ENCODE measurements at places on chromosomes 6 and 20.

GRCh38 chr20:17059465-17059864 lies 167.4 kb upstream of the PCSK2 start:
- DNase-seq, result no peak

DNA sequence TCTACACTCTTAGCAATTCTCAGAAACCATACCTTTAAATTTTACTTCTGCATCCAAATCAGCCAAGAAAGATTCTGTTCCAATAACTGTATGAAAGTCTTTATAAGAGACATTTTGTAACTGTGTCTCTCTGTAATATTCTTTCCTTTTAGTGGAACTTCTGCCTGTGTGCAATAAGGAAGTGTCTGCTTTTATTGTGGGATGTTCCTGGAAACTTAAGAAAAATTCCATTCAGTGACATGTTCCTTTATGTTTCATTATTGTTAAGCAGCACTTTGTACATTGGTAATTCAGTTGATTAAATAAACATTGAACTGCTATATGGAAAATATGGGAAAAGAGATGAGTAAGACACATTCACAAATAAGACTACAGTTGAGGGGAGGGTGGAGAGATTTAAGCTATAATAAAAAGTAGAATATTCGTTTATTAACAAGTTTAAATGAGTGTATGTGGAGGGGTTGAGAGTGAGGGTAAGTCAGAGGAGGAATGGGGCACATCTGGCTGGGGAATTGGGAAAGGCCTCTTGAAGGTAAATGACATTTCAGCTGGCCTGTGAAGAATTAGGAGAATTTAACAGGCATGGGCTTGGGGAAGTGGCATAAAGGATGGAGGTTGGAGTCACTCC lies 11.9 kb downstream of the NUS1 start:
- DNase-seq, result no peak

DNA sequence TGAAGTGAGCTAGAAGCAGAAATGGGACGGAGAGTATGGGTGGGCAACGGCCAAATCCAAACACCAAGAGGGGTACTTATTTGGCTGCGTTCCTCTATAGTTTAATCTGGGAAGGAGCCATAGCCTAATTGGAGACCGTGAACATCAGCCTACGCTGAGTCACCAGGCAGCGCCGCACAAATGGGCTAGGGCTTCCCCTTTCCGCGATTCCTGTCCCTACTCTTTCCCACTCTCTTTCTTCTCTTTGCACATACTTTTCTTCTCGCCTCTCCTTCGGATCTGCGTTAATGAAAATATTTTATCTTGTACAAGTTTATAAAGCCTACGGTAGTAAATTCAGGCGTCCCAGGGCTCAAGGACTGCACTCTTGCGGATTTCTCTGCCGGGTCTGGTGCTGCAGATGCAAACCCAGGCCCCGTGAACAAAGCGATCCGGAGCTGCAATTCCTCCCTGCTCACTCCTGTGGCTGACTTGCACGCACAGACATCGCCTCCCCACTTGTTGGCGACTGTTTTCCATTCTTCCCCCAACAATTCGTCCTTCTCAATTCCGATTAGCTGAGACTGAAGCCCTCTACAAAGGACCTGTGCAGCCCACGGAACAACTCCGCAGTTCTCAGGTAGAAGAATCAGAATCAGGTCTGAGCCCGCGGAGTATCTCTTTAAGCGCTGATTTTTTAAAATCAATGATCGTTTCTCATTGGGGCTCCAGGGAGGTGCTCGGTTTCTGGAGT lies 4.2 kb upstream of the TBX18 start:
- no peak for DNase-seq

- DNase-seq, result no peak
Observed at GRCh38 chr6:1231941-1232340, 80.0 kb upstream of the FOXQ1 start.
